ENCODE measurements at places on chromosomes 6 and 20.

DNA sequence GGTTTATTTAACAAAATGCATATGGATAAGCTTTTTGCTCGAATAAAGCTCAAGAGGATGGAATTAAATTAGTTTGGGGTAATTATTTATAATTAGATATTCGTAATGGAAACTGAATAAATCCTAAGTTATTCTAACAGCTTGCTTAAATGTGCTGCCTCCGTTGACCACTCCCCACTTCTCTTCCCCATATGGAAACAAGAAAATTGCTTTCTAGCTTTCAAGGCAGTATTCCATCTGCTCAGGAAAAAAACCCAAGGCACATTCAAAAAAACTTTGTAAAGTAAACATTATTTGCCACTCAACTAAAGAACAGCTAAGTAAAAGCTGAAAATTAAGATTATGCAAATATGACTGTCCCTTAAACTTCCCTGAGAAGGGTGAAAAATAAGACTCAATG is 369.2 kb downstream of the HAO1 start:
- no peak overlapping the region for H3K27ac ChIP-seq
- no peaks in the 10 kb centered on the region for H3K27me3 ChIP-seq
- no peak for DNase-seq
- H3K4me1 ChIP-seq, result no peaks in the 10 kb centered on the region

DNA sequence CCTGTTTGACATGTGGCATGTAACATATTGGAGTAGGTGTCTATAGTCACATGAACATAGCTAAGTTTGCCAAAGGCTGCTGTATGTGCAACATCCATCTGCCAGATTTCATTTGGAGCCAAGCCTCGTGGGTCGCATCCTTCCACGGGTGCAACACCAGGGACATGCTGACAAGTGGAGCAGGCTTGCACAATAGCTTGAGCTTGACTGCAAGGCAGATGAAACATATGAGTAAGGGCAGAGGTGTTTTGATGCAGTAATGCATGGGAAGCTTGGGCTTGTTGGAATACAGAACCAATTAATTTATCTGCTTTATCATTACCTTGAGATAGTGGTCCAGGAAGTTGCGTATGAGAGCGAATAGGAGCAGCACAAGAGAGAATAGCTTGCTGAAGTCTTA is 74.1 kb upstream of the BTN3A2 start:
- H3K27ac ChIP-seq, result no peak overlapping the region
- peaks cover 4% of the 10 kb centered on the region for H3K4me1 ChIP-seq
- no peaks in the 10 kb centered on the region for H3K36me3 ChIP-seq
- no peaks in the 10 kb centered on the region for H3K27me3 ChIP-seq

DNA sequence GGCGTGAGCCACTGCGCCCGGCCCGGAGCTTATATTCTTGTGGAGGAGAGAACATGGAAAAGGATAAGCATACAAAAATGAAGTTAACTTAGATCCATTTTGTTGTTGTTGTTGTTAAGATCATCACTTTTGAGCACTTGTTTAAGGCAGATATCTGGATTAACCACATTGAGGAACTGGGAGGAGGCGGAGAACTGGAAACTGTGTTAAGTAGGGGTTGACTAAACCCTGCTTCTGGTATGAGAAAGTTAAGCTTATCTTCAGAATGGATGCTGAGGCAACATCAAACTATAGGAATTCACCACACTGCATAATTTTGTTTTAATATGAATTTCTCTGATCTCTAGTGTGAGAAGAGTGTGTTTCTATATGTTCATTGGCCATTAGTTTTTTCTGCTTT is 57.6 kb downstream of the GCNT2 start:
- no peak overlapping the region for H3K27ac ChIP-seq
- no peak overlapping the region for H3K4me3 ChIP-seq
- H3K4me1 ChIP-seq, result no peaks in the 10 kb centered on the region
- DNase-seq, result no peak
- no peaks in the 10 kb centered on the region for H3K27me3 ChIP-seq

GRCh38 chr6:1601158-1602048 is 8.3 kb upstream of the FOXC1 start:
- H3K27me3 ChIP-seq, result peaks cover 26% of the 10 kb centered on the region
- no peak overlapping the region for H3K4me3 ChIP-seq
- no peak for DNase-seq
- H3K27ac ChIP-seq, result no peak overlapping the region

DNA sequence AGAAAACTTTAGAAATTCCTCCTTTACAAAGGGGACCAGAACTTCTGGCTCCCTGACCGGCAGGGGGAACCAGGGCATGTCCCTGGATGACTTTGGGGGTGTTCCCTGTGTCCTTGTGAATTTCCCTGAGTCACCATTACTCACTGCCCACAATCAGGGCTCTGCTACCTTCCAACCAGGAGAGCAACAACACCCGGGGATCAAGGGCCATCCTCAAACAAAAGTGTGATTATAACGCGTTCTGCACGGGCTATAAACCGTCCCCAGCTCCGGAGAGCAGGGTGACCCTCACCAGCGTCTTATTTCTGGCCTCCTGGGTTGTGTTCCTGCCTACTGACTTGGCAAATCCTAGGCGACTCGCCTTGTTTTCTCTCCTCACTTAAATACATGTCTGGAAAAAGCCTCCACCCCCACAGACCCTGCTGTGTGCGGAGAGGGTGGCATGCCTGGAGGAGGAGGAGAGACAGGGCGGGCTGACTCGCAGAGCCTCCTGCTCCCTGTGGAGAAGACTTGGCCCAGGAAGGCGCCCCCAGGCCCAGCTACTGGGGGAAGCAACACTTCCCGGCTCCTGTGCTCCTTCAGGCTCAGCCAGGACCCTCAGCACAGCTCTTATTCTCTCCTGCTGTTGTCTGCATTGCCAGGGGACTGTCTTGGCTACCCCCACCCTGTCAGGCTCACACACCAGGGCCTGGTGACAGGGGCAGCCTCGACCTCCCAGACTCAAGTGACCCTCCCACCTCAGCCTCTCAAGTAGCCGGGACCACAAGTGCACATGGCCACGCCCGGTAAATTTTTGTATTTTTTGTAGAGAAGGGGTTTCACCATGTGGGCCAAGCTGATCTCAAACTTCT is 54.1 kb downstream of the FGD2 start:
- H3K4me1 ChIP-seq, result no peaks in the 10 kb centered on the region
- H3K4me3 ChIP-seq, result no peak overlapping the region
- no peak for DNase-seq

DNA sequence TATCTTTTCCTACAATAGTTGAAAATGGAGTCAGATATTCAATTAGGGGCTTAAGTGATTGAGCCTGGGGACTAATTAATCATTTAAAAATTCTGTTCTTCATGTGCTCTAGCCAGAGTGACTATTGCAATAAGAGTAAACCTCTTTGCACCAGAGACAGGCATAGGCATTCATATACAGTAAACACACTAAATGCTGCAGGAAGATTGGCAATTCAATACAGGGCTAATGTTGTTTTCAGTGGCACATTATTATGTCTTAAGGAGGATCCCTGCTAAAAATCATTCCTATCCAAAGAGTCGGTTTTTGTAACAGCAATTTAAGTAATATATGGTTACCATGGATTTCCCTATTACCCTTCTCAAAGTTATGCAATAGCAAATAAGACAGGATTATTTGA is 1.2 kb downstream of the PDE7B start:
- H3K27me3 ChIP-seq, result 0 out of 2 replicates have a peak, but pooled peaks cover 2% of the 10 kb centered on the region
- H3K36me3 ChIP-seq, result no peaks in the 10 kb centered on the region
- DNase-seq, result no peak
- no peak overlapping the region for H3K27ac ChIP-seq
- H3K4me1 ChIP-seq, result no peaks in the 10 kb centered on the region

- H3K27me3 ChIP-seq, result no peaks in the 10 kb centered on the region
- H3K27ac ChIP-seq, result no peak overlapping the region
- H3K36me3 ChIP-seq, result peaks cover 10% of the 10 kb centered on the region
Observed at GRCh38 chr20:13819885-13820645, 35.2 kb downstream of the NDUFAF5 start.

GRCh38 chr6:501891-502601 is 110.5 kb downstream of the IRF4 start:
- peaks cover 40% of the 10 kb centered on the region for H3K4me1 ChIP-seq
- no peaks in the 10 kb centered on the region for H3K27me3 ChIP-seq
- peak overlapping the region; percentile 63 for H3K27ac ChIP-seq
- no peak for DNase-seq
- H3K4me3 ChIP-seq, result peak overlapping the region; percentile 86

GRCh38 chr6:106256201-106256968 is 69.2 kb downstream of the ATG5 start:
- no peak overlapping the region for H3K27ac ChIP-seq
- DNase-seq, result no peak
- H3K4me1 ChIP-seq, result no peaks in the 10 kb centered on the region

DNA sequence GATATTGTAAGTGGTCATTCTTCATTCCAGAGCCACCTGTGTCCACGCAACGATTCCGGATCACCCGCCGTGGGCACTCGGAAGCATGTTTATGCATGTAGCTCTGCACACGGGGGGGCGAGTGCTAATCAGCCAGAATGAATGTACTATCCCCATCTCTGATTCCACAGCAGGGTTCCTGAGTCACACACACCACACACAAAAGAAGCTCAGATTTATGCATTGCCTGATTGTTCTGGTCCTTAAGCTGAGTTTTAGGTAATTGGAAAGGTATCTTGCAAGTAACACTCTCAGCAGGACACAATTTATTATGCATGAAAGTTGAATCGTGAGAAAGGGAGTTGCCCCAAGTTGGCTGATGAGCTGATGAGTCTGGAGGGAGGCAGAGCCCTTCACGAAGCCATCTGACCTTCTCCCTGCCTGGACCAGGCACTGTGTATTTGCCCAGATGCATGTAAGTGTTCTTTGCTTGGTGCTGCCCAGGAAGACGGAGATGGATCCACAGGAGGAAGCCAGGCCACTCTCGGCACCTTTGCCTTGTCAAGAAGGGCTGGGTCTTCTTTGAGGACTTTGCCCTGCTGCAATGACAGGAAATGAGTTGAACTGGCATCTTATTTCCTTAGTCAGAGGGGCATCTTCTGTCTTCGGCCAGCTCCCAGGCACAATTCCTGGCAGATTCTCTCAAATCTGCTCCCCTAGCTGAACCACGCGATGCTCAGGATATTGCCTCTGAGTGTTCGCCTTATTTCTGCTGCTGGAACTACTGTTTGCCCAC is 141.1 kb downstream of the SYNDIG1 start:
- H3K36me3 ChIP-seq, result no peaks in the 10 kb centered on the region
- no peak overlapping the region for H3K27ac ChIP-seq
- peaks cover 16% of the 10 kb centered on the region for H3K4me1 ChIP-seq
- DNase-seq, result no peak
- H3K27me3 ChIP-seq, result no peaks in the 10 kb centered on the region
- no peak overlapping the region for H3K4me3 ChIP-seq

GRCh38 chr6:109610590-109610989 is 80.4 kb downstream of the AK9 start:
- DNase-seq, result no peak
- H3K27ac ChIP-seq, result no peak overlapping the region
- no peak overlapping the region for H3K4me3 ChIP-seq
- no peaks in the 10 kb centered on the region for H3K4me1 ChIP-seq
- H3K36me3 ChIP-seq, result no peaks in the 10 kb centered on the region

- no peaks in the 10 kb centered on the region for H3K36me3 ChIP-seq
- H3K4me1 ChIP-seq, result no peaks in the 10 kb centered on the region
- no peak overlapping the region for H3K4me3 ChIP-seq
- H3K27ac ChIP-seq, result no peak overlapping the region
- no peak for DNase-seq
Observed at GRCh38 chr6:91697010-91697695, 1110.3 kb upstream of the MAP3K7 start.

DNA sequence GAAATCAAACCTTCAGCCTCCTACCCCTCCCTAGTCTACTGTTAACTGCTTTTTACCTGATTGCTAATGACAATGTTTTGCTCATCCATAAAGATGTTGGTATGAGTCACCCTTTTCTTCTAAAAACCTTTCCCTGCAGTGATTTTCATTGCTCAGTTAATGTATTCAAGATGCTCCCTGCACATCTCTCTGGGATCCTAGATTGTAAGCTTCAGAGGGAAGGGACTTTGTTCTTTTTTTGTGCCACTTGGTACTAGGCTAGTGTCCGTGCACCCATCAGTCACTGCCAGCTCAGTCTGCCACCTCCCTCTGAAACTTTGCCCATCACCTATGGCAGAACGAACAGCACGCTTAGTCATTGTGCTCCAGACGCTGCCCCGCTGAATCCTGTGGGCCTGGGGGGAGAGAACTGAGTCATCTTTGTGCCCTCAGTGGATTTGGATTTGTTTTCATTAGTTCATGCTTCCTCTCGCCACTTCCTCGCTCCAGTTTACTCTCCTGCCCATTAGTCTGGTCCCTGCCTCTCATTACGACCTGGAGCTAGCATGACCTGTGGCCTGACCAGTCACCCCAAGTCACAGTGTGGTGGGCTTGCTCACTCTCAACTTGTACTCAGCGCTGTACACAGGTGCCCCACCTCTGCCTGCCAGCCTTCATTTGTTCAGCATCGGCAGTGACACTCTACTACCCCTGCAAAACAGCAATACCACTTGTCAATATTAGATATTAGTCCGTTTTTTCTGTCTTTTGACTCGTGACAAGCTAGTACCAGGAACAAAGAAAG is 78.0 kb upstream of the TMEM181 start:
- DNase-seq, result no peak
- H3K4me1 ChIP-seq, result no peaks in the 10 kb centered on the region
- H3K27me3 ChIP-seq, result no peaks in the 10 kb centered on the region

GRCh38 chr20:15882553-15882952 is 690.7 kb downstream of the KIF16B start:
- no peaks in the 10 kb centered on the region for H3K4me1 ChIP-seq
- no peak overlapping the region for H3K27ac ChIP-seq
- H3K36me3 ChIP-seq, result no peaks in the 10 kb centered on the region
- no peak overlapping the region for H3K4me3 ChIP-seq
- DNase-seq, result no peak
- no peaks in the 10 kb centered on the region for H3K27me3 ChIP-seq

- H3K4me1 ChIP-seq, result no peaks in the 10 kb centered on the region
- no peaks in the 10 kb centered on the region for H3K36me3 ChIP-seq
- no peaks in the 10 kb centered on the region for H3K27me3 ChIP-seq
- no peak overlapping the region for H3K4me3 ChIP-seq
Observed at GRCh38 chr6:97059473-97059872, 134.9 kb downstream of the KLHL32 start.

- no peaks in the 10 kb centered on the region for H3K4me1 ChIP-seq
- no peak overlapping the region for H3K4me3 ChIP-seq
- H3K36me3 ChIP-seq, result no peaks in the 10 kb centered on the region
- no peak overlapping the region for H3K27ac ChIP-seq
Observed at GRCh38 chr20:2972126-2972525, 71.3 kb upstream of the GNRH2 start.

DNA sequence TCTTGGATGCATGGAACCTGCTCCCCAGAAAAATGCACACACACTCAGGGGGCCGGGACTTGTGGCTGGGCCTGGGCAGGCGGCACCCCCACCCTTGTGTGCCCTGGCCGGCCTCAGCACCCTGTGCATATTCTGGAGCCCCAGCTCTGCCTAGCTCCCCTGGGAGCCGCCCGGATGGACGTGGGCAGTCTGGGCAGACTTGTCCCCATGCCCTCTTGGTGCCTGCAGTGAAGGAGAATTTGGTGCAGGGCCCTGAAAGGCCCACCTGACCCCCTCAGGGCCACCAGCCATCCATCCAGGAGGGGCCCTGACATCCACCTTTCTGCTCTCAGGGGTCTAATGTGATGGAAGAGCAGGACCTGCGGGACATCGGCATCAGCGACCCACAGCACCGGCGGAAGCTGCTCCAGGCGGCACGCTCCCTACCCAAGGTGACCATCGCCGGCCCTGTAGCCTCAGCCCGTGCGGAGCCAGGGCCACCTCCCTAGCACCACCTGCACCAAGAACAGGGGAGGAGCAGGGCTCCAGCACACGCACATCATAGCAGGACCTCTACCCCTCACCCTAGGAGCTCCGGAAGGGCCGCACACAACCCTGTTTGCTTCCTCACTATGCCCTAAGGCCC is 62.8 kb downstream of the TCP11 start:
- H3K27ac ChIP-seq, result no peak overlapping the region
- H3K4me3 ChIP-seq, result no peak overlapping the region
- no peaks in the 10 kb centered on the region for H3K4me1 ChIP-seq
- H3K36me3 ChIP-seq, result no peaks in the 10 kb centered on the region
- no peaks in the 10 kb centered on the region for H3K27me3 ChIP-seq

GRCh38 chr6:101294676-101295075 is 98.8 kb upstream of the GRIK2 start:
- H3K27ac ChIP-seq, result no peak overlapping the region
